Small intestine (tissue), 16 donors: ENCODE measurements at places on chromosomes 3 and 15.

- no peak for DNase-seq
These were observed 30.7 kb upstream of the CLDN1 start for GRCh38 chr3:190352861-190353457.

DNA sequence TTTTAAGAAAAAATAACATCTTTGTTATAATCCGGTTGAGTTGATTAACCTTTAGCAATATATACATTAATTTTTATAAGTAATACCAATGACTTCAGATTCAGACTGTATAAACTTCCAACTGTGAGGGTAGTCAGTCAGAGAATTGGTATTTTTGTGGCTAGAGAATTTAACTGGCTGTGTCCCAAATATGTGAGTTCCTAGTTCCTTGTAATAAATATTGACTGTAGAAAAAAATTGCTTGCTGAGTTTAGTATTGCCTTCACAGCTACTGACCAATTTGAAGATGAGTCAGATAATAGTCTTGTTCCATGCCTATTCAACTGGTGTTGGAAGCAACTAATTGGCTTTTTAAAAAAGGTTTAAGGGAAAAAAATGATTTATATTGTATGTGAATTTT lies 210.8 kb downstream of the GAP43 start:
- DNase-seq, result no peak

- no peak for DNase-seq
These were observed 42.4 kb upstream of the KY start for GRCh38 chr3:134693226-134693625.

DNA sequence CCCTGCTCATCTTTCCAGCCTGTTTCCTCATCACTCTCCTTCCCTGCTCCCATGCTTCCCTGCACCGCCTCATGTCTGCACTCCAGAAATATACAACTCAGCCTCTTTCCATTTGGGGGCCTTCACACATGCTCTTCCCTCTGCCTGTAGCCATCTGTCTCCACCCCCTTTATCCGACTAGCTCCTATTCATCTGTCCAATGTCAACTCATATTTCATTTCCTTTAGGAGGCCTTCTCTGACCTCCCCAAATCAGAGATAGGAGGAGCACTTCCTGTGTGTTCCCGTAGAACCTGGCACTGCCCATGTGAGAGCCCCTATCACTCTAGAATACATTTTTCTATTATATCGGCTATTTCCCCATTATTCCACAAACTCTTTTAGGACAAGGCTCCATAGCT lies 10.6 kb downstream of the ATP8B4 start:
- DNase-seq, result no peak

DNA sequence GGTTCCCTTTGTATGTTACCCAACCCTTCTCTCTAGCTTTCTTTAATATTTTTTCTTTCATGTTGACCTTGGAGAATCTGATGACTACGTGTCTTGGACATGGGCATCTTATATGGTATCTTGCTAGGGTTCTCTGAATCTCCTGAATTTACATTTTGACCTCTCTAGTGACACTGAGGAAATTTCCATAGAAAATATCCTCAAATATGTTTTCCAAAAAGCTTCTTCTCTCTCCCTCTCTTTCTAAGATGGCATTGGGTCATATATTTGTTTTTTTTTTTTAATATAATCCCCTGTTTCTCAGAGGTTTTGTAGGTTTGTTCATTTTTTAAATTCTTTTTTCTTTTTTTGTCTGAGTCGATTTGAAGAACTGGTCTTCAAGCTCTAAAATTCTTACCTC lies 184.0 kb upstream of the TMC3 start:
- DNase-seq, result no peak

DNA sequence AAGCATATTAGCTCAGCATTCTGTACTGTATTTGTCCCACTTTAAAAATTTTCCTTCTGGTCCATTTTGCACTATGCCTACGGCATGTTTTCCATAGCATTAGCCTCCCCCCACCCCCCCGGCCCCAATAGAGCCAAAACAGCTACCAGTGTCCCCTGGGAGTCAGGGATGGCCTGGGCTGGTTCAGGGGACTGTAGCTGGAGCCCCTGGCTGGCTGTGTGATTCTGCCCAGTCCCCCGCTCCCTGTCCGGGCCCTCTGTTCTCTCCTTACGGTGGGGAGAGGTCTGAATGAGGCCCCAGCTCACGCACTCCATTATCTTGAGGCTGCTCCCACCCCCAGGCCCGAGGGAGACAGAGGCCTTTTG lies 70.1 kb downstream of the KLF15 start:
- no peak for DNase-seq

DNA sequence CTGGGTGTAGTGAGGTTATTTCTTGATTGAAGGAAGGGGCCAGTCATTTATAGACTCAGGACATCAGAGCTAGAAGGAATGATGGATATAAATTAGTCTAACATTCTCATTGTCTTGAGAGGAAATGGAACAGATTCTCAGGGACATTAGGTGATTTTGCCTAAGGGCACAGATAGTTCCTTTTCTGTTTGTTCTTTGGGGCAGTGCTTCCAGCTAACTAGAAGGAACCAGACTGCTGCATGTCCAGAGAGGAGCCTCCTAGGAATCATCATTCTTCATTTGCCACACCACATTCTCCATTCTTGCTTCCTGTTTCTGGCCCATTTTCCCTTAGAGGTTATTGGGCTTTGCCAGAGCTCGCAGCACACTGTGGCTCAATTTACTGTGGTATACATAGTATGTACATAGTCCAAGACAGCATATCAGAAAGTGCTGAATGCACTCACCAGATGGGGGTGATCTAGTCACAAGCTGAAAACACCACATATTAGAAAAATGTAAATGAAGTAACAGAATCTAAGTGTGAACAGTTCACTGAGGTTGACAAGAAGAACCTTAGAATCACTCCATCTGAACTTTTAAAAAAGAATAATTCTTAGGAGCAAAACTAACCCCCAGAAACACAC lies 62.7 kb upstream of the MYZAP start:
- no peak for DNase-seq

DNA sequence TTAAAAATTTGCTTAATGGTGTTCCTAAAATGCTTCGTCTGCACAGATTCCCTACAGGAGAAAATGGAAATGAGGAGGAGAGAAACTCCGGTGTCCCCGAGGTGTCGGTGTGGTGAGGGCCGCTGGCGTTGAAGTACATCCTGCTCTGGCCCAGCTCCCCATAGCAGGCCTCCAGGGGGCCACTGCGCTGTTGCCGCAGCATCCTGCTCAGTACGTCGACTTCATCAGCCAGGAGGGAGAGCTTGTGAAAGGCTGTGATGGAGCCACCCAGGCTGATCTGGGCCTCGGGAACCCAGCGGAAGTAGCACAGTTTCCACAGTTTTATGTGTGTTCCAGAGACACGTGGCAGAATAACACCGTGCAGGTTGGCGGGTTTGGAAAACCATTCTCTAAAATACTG lies 37.8 kb downstream of the FAN1 start:
- no peak for DNase-seq

GRCh38 chr15:73125219-73125618 lies 73.0 kb downstream of the NEO1 start:
- peak; percentile 55 for DNase-seq

- DNase-seq, result no peak
These were observed 513.4 kb downstream of the FHIT start for GRCh38 chr3:60737633-60738399.

DNA sequence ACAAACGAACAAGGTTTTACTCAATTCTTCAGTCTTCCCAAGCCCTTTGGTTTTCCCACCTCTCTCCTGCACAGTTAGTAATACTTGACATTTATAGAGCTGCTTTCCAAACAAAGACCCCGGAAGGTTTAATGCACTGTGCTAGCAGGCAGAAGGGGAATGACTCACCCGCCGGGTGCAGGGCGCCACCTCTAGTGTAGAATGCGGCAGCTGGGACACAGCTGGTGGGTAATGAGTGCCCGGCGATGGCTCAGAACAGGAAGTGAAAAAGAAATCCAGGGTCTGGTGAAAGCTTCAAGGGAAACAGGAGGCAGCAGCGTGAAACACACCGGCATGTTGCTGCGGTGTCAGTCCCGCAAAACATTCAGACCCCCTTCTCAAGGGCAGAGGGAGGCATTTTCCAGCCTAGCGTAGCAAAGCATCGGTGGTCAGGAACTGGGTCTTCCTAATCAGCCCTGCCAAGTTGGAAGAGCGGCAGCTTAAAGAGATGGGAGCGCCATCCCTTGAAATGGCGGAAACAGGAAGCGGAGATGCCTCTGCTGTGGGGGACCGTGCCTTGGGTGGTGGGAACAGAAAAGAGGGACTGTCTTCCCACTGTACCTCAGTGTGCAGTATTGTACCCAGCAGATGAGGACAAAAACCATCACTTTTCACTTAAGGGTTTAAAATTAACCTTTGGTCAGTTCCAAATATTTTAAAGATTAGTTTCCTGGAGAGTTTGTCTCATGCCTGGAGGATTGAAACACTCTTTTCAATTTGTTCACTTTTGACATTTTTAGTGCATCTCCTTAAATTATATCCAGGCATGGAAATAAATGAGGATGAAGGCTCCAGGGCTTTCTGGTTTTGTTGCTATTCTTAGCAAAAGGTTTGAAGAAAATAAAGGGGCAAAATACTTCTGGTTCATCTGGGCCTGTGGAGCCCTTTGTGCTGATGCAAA lies 160.7 kb upstream of the MCTP2 start:
- peak; percentile 68 for DNase-seq

DNA sequence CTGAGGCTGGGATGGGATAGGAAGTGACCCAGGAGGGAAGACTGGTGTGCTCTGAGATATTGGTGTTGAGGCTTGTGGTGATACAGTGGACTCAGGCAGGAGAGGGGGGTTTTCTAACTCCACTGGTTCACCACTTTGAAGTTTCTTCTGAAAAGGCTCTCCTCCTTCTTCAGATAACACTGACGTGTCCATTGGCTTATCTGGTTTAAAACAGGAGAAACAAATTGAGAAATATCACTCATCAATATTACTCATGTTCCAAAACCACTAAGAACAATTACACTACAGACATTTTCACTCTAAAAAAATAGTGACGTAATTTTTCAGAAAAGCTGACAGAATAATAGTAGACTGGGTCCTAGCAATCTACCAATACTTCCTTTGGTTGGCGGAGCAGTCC lies 23.1 kb downstream of the TP53BP1 start:
- no peak for DNase-seq

GRCh38 chr3:102332205-102332604 lies 102.6 kb upstream of the ZPLD1 start:
- no peak for DNase-seq

GRCh38 chr15:92343924-92344643 lies 49.6 kb upstream of the ST8SIA2 start:
- DNase-seq, result no peak

DNA sequence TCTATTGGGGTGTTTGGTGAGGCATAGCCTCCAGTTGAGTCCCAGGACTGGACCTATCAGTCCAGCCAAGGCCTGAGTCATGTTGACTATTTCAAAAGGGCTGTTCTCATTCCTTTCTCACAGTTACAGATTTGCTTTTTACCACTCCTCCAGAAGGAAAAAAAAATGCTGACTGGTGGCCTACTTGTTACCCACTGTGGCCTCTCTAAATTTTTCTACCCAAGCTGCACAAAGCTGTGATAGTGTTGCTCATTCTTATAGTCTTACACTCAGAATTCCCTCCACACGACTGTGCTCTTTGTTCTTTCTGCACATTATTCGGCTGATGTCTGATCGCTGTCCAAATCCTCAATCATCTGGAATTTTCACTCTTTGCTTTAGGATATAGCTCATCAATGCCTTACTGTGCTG lies 1142.2 kb downstream of the IGSF11 start:
- no peak for DNase-seq

GRCh38 chr3:177377166-177377565 lies 179.9 kb upstream of the TBL1XR1 start:
- no peak for DNase-seq

DNA sequence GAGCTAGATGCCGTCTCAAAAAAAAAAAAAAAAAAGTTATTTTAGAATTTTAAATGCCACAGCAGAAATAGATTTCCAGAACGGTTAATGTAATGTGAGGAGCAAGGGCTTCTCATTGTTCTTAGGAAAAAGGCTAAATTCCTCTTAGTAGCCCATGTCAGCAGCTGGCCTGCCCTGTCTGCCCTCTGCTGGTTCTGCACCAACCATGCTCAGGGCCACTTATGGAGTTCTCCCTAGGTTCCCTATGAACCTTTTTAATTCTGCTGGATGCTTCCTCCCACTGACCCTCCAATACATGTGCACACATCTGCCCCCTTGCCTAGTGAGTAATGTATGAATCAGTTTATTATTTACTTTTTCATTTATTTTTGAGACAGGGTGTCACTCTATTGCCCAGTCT lies 32.2 kb upstream of the DPPA4 start:
- no peak for DNase-seq

DNA sequence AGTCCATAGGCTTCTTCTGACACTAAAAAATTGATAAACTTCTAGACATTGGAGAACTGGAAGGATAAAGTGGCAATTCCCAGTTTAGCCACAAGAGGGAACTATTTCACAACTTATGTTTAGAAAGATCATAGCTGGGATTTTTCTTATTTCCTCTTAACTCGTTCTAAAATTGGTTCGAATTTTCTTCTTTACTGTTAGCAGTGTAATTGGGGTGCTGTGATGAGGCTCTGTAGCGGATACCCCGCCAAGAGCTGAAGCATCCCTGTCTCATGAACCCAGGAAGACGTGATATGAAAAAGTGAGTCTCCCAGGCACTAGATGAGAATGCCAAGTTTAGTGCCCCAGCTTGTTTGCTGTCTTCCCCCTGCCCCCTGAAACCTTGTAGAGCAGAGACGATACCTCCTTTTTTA lies 85.1 kb downstream of the PDCD6IP start:
- DNase-seq, result peak; percentile 45

DNA sequence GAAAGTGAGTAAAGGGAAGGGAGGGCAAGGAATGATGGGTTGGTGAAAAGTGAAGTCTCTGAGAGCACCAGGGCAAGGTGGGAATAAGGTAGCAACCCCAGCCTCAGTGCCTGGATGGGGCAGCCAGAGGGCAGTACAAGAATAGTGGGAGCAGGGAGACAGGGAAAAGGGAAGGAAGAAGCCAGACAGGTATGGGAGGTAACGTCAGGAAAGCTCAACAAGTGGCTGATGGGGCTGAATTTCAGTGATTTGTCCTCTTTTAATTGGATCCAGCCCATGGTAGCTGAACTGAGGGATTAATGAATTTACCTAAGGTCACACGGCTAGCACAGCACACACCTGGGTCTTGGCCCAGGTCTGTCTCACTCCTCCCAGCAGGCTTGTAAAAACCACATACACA lies 12.6 kb downstream of the RORA start:
- DNase-seq, result peak; percentile 20

DNA sequence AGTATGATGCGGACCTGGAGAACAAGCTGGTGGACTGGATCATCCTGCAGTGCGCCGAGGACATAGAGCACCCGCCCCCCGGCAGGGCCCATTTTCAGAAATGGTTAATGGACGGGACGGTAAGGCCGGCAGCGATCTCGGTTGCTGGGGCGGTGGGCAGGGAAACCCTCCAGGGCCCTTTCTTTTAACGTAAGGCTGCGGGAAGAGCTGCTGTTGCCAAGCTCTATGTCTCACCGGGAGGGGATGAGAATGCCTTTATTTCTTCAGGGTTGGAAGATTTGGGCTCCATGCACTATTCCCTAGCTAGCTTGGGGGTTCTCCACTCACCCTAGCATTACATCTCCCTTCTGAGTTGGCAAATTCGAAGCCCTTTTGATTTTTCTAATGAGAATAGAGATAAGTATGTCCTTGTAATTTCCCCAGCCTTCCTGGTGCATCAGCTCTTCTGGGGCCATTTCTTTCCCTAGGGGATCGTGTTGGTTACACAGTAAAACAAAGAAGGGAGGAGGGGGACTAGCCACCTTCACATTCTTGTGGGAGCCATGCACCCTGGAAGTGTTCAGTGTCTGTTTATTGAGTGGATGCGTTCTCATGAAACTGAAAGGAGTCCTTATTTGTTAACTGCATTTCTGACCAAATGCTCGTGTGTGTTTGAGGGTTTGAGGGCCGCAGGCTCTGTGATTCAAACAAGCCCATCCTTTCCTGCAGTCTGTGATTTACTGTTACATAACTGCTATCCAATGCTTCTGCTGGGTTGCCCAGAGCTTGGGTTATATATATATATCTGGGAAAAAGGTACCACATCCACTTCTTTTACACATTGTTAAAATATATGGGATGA lies 982 bp downstream of the TAGLN3 start:
- DNase-seq, result no peak
